Cardiac muscle cell (in vitro differentiated cells and primary cell): ENCODE measurements at places on chromosomes 2 and 18. TPM values are rescaled to one million over a fixed set of nuclear protein-coding genes. Genes with fewer than 3 reads are reported as not detected.

EFHD1 gene
- 12.4 and 19.5 TPM in 2 replicates for polyA plus RNA-seq

UGT1A9 gene
- polyA plus RNA-seq: not detected in 2 replicates

GRCh38 chr2:82993609-82994008 is 1465.5 kb downstream of the SUCLG1 start:
- no peak for DNase-seq

GRCh38 chr2:158733430-158733755 is 61.7 kb upstream of the DAPL1 start:
- no peak for DNase-seq

DNA sequence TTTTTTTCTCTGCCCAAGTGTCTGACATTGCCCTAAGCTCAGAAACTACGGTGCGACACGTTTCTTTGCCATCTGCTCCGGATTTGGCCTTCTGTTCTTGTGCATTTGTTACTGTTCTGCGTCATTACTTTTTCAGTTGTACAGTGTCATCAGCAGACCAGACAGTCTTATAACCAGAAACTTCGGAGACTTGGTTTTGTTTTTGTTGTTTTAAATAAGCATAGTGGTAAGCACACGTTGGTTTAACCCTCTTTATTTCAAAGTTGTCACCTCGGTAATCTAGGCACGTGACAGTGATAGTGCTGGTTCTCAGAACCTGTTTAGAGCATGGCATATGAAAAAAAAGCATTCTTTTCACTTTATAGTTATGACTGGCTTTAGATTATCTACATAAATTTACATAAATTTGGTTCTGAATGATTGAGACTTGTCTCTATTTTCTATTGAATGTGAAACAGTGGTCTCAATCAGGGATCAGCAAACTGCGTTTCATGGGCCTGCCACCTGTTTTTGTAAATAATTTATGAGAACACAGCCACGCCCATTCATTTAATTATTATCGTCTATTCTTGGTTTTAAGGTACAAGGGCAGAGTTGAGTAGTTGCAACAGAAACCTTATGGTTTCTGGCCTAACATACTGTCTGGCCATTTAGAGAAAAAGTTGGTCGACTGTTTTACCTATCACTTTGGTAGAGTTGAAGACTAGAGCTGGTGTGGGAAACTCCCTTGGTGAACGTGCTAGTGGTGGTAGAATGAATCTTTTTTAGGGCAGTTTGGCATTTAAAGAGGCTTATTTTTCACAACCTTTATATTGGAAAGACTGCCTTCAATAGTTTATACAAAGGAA is 106.5 kb downstream of the ZNF532 start:
- DNase-seq: no peak

GRCh38 chr2:55840460-55840859 is 83.1 kb downstream of the EFEMP1 start:
- no peak for DNase-seq

- no peak for DNase-seq
Observed at GRCh38 chr2:233156001-233156400, 95.5 kb upstream of the ATG16L1 start.

- DNase-seq: no peak
Observed at GRCh38 chr2:40244251-40244650, 207.6 kb downstream of the SLC8A1 start.

DNA sequence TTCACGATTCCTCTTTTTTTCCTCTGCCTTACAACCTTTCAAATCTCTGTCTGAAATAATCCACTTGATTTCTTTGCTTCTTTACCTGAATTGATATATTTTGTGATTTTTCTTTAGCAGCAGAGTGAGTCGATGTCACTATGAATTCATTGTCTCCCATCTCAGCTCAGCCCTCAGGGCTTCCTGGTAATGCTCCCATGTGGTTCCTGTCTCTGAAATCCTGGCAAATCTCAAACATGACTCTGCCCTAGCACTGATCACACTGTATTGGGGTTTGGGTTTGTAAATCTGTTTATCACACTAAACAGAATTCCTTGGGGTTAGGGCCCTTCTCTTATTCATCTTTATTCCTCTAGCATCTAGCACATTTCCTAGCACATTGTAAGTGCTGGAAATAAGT is 43.0 kb upstream of the MSTN start:
- no peak for DNase-seq

DNA sequence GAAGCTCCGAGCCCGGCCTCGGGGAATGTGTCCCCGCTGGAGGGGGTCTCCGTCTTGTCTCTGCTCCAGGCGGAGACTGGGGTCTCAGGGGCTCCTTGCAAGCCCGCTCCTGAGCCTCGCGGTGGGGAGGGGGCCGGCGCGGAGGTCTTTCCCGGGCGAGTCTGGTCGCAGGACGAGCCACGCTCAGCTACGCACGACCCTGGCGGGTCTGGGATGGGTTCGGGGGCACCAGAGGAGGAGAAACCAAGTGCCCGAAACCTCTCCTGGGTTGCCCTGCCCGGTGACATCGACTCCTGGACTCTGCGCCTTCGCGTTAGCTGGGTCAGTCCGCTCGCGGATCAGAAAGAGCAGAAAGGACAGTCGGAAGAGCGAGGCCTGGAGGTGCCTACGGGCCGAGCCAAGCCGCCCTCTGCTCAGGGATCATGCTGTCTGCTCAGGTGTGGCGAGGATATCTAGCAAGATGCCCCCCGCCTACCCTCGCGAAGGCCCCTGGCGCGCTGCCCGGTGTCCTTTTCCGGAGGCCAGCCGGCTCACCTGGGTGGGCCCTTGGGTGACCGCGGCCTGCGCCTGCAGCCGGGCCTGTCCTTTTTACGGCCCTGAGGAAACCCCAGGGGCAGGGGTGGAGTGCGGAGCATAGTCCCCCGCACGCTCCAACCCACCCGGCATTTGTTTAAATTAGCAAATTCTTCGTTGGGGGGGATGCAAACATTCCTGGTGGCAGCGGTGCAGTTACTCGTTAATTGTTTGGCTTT is 58.7 kb downstream of the SNORC start:
- no peak for DNase-seq

LDLRAD4 gene
- 7.6 and 11.5 TPM in 2 replicates for polyA plus RNA-seq

GRCh38 chr2:197927994-197928393 is 123.6 kb downstream of the PLCL1 start:
- DNase-seq: no peak

- DNase-seq: no peak
Observed at GRCh38 chr18:51039138-51040112, 9.4 kb downstream of the SMAD4 start.

MFSD2B gene
- polyA plus RNA-seq: 0.23 and 3.9 TPM in 2 replicates

MYL1 gene
- polyA plus RNA-seq: 10.5 TPM in 1 of 2 replicates, not detected in the other

GRCh38 chr18:24400587-24400986 is 3.0 kb upstream of the OSBPL1A start:
- DNase-seq: no peak

KDSR gene
- 28.0 and 42.8 TPM in 2 replicates for polyA plus RNA-seq

DNA sequence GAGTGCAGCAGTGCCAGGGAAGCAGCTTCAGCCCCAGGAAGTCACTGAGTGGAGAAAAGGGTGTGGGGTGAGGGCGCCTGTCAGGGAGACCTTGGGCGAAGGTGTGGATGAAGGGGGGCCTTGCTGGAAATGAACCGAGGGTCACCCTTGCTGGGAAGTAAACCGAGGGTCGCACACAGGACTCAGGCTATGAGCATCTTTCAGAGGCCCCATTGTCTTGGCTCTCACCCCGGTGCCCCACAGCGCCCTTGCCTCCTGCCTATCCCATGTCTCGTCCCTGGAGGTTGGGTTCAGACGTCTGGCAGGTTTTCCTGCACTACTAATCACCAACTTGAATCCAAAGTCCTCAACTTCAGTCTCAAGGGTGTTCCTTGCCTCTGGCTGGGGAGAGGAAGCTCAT is 122.8 kb upstream of the PXDN start:
- no peak for DNase-seq

DNA sequence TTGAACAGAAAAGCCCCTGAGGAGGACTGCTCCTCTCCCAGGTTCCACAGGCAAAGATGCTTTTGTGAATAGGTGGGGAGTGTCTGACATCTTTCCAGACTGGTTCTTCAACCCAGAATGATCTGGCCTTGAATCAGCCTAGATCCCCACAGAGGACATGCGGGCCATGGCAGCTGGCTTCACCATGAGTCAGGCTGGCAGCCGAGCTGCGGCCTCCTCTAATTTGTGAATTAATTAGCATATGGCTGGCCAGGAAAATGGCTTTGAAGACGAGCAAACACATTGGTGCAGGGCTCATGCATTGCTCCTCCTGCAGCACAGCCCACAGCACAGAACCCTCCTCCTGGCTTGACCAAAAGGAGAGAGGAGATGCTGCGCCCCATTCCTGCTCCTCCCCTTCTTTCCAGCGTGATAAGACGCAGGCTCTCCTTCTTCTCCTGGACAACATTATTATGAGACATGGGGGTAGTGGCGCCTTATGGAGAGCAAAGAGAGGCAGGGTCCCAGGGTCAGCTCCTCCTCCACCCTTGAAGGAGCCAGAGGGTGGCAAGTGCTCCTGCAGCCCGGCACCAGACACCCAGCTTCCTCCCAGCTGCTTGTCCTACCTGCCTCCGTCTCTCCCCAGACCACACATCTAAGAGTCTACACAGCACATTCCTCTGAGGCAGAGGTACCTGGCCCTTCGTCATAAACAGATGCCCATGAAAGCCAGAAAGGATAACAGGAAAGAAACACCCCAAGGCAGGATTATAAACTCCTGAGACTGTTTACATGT is 66.7 kb downstream of the EDAR start:
- no peak for DNase-seq

TOGARAM2 gene
- not detected in 2 replicates for polyA plus RNA-seq

GRCh38 chr2:235640377-235640776 is 146.5 kb downstream of the AGAP1 start:
- no peak for DNase-seq

- no peak for DNase-seq
Observed at GRCh38 chr2:240793313-240794177, 26.5 kb downstream of the KIF1A start.

GRCh38 chr2:64626963-64627760 is 26.6 kb downstream of the SERTAD2 start:
- peak; percentile 67 for DNase-seq

DNA sequence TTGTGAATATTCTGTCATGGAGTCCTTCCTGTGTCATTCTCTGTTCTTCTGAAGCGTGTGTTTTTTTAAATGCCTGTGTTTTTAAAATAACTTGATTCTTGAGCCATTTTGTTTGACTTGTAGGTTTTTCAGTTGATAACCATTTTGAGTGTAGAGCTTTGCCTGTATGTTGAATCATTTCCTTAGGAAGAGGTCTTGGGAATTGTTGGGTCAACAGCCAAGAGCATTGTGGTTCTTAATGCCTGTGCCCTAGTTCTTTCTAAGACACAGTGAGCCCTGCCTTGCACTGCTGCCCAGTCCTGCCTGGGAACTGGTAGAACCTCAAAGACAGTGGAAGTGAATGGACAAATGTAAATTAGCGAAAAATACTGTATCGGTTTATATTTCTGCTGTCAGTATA is 25.9 kb downstream of the RAB12 start:
- DNase-seq: no peak

ACYP2 gene
- polyA plus RNA-seq: 37.7 and 46.8 TPM in 2 replicates
